ENCODE measurements at places on chromosomes 2 and 18.

GRCh38 chr2:166727095-166727494 lies 161.2 kb upstream of the XIRP2 start:
- H3K36me3 ChIP-seq: no peaks in the 10 kb centered on the region
- H3K27me3 ChIP-seq: no peaks in the 10 kb centered on the region

GRCh38 chr2:84969511-84970209 lies 1.3 kb upstream of the KCMF1 start:
- H3K4me1 ChIP-seq: peaks cover 45% of the 10 kb centered on the region
- H3K27ac ChIP-seq: peak overlapping the region; percentile 96
- H3K36me3 ChIP-seq: peaks cover 51% of the 10 kb centered on the region
- H3K4me3 ChIP-seq: peak overlapping the region; percentile 98
- H3K27me3 ChIP-seq: peaks cover 3% of the 10 kb centered on the region

- peaks cover 33% of the 10 kb centered on the region for H3K4me1 ChIP-seq
- H3K27ac ChIP-seq: peak overlapping the region; percentile 46
- peaks cover 47% of the 10 kb centered on the region for H3K36me3 ChIP-seq
- no peaks in the 10 kb centered on the region for H3K27me3 ChIP-seq
- no peak overlapping the region for H3K4me3 ChIP-seq
- no peak for DNase-seq
These were observed 51.5 kb downstream of the PUM2 start for GRCh38 chr2:20299113-20299512.

- H3K4me1 ChIP-seq: peaks cover 57% of the 10 kb centered on the region
- no peaks in the 10 kb centered on the region for H3K27me3 ChIP-seq
- H3K36me3 ChIP-seq: peaks cover 16% of the 10 kb centered on the region
- no peak overlapping the region for H3K4me3 ChIP-seq
- peak; percentile 25 for DNase-seq
These were observed 387.8 kb downstream of the IRS1 start for GRCh38 chr2:226411727-226412360.

DNA sequence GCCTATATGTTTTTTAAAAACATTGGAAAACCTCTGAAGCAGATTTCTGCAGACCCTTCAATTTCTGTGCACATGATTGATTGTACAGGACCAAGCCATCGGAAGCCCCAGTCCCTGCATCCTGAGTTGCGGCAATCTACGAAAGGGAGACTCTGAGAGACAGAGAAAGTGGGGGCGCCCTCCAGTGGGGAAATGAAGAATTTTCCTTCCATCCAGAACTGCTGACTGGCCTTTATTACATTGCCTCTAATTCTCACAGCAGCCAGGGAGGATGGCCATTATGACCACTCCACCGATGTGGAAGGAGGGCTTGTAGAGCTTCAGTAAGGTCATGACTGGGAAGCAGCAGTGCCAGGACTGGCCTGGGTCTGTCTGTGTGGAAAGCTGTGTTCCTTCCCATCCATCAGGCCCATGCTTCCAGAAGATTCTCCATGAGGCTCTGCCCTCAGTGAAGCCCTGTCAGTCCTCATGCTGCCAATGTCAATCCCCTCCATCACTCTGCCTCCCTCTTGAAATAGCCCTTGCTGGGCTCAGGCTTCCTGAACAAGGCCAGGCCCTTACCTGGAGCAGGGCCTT lies 20.0 kb upstream of the RESP18 start:
- H3K4me3 ChIP-seq: no peak overlapping the region

DNA sequence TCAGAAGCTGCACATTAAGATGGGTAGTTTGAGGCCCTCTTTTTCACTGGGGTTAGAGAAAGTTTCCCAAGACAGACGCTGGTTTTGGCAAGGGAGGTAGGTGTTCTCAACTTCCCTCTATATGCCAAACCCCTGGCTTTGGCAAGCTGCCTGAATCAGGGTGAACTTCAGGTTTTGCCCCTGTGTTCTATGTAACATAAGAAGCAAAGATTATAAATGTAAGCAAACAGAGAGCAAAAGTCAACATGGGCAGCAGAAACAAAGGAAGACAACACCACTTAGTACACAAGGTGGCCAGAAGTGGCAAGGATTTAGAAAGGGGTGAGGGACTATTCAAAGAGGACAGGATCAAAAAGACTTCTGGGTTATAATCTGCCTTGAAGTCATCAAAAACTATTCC lies 70.5 kb upstream of the TFCP2L1 start:
- H3K27me3 ChIP-seq: no peaks in the 10 kb centered on the region
- peaks cover 13% of the 10 kb centered on the region for H3K36me3 ChIP-seq
- DNase-seq: no peak
- H3K27ac ChIP-seq: no peak overlapping the region
- no peak overlapping the region for H3K4me3 ChIP-seq
- peaks cover 41% of the 10 kb centered on the region for H3K4me1 ChIP-seq

GRCh38 chr18:75276818-75277609 lies 66.4 kb downstream of the TSHZ1 start:
- H3K36me3 ChIP-seq: peaks cover under 1% of the 10 kb centered on the region
- peak overlapping the region; percentile 72 for H3K4me3 ChIP-seq
- H3K27ac ChIP-seq: peak overlapping the region; percentile 91
- H3K4me1 ChIP-seq: peaks cover 45% of the 10 kb centered on the region

- H3K27me3 ChIP-seq: peaks cover 3% of the 10 kb centered on the region
- no peak overlapping the region for H3K27ac ChIP-seq
- H3K4me3 ChIP-seq: no peak overlapping the region
- no peaks in the 10 kb centered on the region for H3K36me3 ChIP-seq
- peaks cover 14% of the 10 kb centered on the region for H3K4me1 ChIP-seq
These were observed 44.3 kb downstream of the MFSD6 start for GRCh38 chr2:190452433-190452832.

GRCh38 chr2:231170055-231170454 lies 28.4 kb upstream of the ARMC9 start:
- peak; percentile 49 for DNase-seq
- no peaks in the 10 kb centered on the region for H3K27me3 ChIP-seq
- H3K4me1 ChIP-seq: peaks cover 57% of the 10 kb centered on the region
- peak overlapping the region; percentile 77 for H3K27ac ChIP-seq

DNA sequence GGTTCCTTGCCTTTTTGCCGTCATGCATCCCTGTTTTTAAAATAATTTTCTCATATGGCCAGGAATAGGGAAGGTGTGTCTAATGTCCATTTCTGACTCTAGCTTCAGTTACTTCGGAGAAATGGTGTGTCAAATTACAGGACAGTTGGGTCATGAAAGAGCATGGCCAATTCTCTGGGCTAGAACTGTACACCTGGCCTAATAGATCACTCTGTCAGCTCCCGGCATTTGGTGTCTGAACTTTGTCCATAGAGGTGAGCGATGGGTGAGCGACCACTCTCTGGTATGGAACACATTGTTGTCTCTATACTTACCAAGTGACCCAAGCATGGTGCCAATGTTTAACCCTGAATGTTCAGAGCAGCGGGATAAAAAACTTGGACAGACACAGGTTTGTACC lies 38.3 kb upstream of the ASB18 start:
- H3K27ac ChIP-seq: no peak overlapping the region
- H3K27me3 ChIP-seq: peaks cover under 1% of the 10 kb centered on the region
- no peak for DNase-seq
- H3K4me1 ChIP-seq: no peaks in the 10 kb centered on the region
- H3K4me3 ChIP-seq: no peak overlapping the region

GRCh38 chr18:40058811-40059570 lies 1896.0 kb upstream of the PIK3C3 start:
- H3K4me3 ChIP-seq: no peak overlapping the region
- no peaks in the 10 kb centered on the region for H3K4me1 ChIP-seq
- DNase-seq: no peak
- H3K27me3 ChIP-seq: no peaks in the 10 kb centered on the region
- H3K36me3 ChIP-seq: no peaks in the 10 kb centered on the region
- no peak overlapping the region for H3K27ac ChIP-seq

GRCh38 chr2:86482034-86482433 lies 40.9 kb downstream of the KDM3A start:
- DNase-seq: no peak
- H3K27me3 ChIP-seq: 0 out of 2 replicates have a peak, but pooled peaks cover 1% of the 10 kb centered on the region

DNA sequence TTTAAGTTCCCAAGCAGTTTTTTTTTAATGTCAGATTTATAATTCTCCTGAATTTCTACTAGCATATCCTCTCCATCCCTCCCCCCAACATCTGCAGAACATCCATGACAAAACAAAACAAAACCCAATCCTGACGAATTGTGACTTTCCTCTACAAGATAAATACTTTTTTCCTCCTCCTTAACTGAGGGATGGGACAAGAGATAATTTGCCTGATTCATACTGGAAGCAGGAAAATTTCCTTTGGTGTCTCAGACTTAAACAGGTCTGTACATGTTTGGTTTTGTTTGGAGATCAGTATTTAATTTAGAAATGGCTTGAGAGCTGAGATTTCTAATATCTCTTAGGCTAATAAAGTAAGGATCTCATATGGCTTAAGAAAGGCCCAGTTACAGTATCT lies 2.2 kb downstream of the CAVIN2 start:
- H3K36me3 ChIP-seq: peaks cover 5% of the 10 kb centered on the region
- H3K4me1 ChIP-seq: peaks cover 73% of the 10 kb centered on the region
- H3K27me3 ChIP-seq: no peaks in the 10 kb centered on the region

GRCh38 chr2:183404392-183404791 lies 280.1 kb downstream of the NUP35 start:
- no peak overlapping the region for H3K27ac ChIP-seq
- no peaks in the 10 kb centered on the region for H3K36me3 ChIP-seq
- DNase-seq: no peak
- H3K4me1 ChIP-seq: no peaks in the 10 kb centered on the region
- H3K4me3 ChIP-seq: no peak overlapping the region

GRCh38 chr2:214469728-214470127 lies 58.9 kb downstream of the VWC2L start:
- H3K4me1 ChIP-seq: 0 out of 2 replicates have a peak, but pooled peaks cover 7% of the 10 kb centered on the region
- H3K27me3 ChIP-seq: no peaks in the 10 kb centered on the region
- H3K4me3 ChIP-seq: no peak overlapping the region
- no peak overlapping the region for H3K27ac ChIP-seq

GRCh38 chr2:3037196-3038194 lies 340.1 kb downstream of the EIPR1 start:
- no peaks in the 10 kb centered on the region for H3K36me3 ChIP-seq
- DNase-seq: no peak
- H3K4me3 ChIP-seq: no peak overlapping the region
- H3K4me1 ChIP-seq: no peaks in the 10 kb centered on the region

DNA sequence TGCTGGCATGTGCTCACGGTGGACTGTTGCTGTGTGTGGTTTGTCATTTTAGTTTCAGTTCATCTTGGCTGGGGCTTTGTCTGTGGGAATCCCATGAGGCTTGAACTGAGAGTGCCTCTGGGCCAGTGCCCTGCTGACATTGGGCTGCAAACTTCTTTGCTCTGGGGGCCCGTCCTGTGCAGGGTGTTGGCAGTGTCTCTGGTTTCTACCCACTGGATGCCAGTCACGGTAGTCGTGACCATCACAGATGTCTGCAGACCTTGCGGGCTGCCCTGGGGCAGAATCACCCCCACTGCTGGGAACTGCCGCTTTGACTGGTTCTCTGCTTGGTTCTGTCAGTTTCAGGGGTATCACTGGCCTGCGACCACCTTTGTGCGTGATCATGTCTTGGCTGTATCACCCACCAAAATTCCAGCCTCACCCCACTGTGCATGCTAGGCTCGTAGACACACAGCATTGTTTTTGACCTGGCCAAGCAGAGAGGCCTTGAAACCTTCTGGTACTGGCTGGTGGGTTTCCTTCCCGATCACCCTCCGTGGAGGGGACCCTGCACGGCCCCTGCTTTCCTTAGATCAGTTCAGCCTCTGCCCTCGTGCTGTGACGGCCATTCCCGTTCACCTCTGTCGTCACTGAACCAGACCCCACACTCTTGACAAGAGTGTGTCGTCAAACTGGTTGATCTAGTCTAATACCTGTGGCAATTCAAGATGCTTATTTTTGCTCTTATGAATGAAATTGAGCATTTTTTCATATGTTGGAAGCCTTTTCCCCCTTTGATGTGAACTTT lies 57.6 kb downstream of the KCNG2 start:
- no peak overlapping the region for H3K4me3 ChIP-seq
- peaks cover 13% of the 10 kb centered on the region for H3K27me3 ChIP-seq
- H3K4me1 ChIP-seq: peaks cover 6% of the 10 kb centered on the region
- DNase-seq: no peak
- H3K36me3 ChIP-seq: peaks cover 6% of the 10 kb centered on the region

- no peak overlapping the region for H3K27ac ChIP-seq
- H3K4me1 ChIP-seq: no peaks in the 10 kb centered on the region
- H3K36me3 ChIP-seq: no peaks in the 10 kb centered on the region
- H3K4me3 ChIP-seq: no peak overlapping the region
- DNase-seq: no peak
These were observed 418.0 kb downstream of the TMEM182 start for GRCh38 chr2:103179798-103180197.

GRCh38 chr2:230439590-230439989 lies 23.6 kb downstream of the SP100 start:
- peak overlapping the region; percentile 76 for H3K4me3 ChIP-seq
- no peaks in the 10 kb centered on the region for H3K27me3 ChIP-seq
- H3K27ac ChIP-seq: peak overlapping the region; percentile 76
- peaks cover 62% of the 10 kb centered on the region for H3K4me1 ChIP-seq
